ENCODE measurements at places on chromosomes 4 and X.

GRCh38 chrX:13120017-13120416 lies 75.6 kb upstream of the FAM9C start:
- no peak for DNase-seq

GRCh38 chr4:30996841-30997240 lies 276.7 kb downstream of the PCDH7 start:
- DNase-seq = no peak

DNA sequence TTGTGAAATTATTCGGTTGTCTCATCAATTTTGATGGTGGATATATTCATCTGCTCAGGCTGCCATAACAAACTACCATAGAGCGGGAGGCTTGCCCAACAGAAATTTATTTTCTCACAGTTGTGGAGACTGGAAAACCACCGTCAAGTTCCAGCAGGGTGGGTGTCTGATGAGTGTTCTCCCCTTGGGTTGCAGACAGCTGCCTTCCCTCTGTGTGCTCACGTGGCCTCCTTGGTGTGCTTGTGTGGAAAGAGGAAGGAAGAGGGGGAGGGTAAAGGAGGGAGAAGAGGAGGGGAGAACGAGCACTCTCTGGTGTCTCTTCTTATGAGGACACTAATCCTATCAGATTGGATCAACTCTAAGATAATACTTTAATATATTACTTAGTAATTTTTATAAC lies 123.8 kb upstream of the TEX13D start:
- DNase-seq = no peak

GRCh38 chr4:82223715-82224114 lies 150.1 kb downstream of the HNRNPD start:
- no peak for DNase-seq

- DNase-seq = no peak
Measured at GRCh38 chr4:587671-588350, 11.7 kb upstream of the TMEM271 start.

DNA sequence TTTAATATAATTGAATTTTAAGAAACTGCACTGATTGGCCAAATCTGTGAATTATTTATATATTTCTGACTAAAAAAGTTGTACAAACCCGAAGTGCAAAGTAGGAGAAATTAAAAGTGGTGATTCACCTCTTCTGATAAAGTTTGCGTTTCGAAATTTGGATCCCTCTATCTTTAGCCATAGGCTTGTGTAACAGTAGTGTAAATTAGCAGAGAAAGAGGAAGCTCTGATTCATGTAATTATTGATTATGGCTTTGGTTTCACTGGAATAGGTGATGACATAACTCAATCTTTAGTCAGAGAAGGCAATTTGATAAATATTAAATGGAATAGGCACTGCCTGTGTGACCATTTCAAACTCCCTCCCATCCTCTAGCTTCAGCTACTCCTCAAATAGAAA lies 717.8 kb upstream of the PCDH7 start:
- DNase-seq = no peak

GRCh38 chrX:64151911-64152310 lies 53.6 kb downstream of the AMER1 start:
- DNase-seq = no peak

- no peak for DNase-seq
Measured at GRCh38 chrX:65194547-65194946, 218.3 kb upstream of the ZC4H2 start.

- DNase-seq = no peak
Measured at GRCh38 chrX:119090627-119091026, 17.8 kb downstream of the CT47C1 start.

GRCh38 chr4:74632634-74633033 lies 161.7 kb downstream of the BTC start:
- peak; percentile 55 for DNase-seq

- DNase-seq = no peak
Measured at GRCh38 chr4:71841336-71841735, 57.5 kb upstream of the GC start.

GRCh38 chr4:123841447-123842121 lies 445.0 kb downstream of the SPRY1 start:
- DNase-seq = peak; percentile 32

- no peak for DNase-seq
Measured at GRCh38 chrX:128653524-128654060, 601.4 kb upstream of the ACTRT1 start.

DNA sequence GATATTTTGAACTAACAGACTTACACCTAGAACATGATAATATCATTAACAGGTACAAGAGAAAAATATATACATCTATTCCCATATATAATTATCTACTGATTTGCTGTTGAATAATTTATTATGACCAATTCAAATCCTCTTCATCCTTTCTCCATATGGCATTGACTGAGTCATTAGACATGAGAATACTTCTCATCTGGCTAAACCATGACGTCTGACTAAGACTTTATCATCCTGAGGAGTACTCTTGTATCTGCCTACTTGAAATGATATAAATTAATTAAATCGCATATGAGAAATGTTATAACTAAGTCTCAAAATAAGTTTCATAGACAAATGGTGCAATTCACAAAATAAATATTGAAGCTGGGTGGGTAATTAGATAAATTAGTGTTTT lies 67.4 kb downstream of the EMCN start:
- peak; percentile 3 for DNase-seq

DNA sequence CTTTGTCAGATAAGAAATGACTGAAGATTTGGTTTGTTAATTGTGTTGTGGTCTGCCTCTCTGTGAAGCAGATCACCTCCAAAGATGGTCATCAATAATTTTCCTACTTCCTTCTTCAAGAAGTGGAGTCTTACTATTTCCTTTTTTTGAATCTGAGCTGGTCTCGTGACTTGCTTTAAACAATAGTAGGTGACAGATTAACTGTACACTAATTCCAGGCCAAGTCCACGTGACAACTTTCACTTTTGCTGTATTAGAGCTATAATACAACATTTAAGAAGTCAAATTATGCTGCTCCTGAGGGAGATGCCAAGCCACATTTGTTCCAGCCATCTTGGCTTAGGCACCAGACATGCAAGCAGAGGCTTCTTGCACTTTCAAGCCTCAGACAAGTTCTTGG lies 393.8 kb upstream of the GRID2 start:
- DNase-seq = no peak

DNA sequence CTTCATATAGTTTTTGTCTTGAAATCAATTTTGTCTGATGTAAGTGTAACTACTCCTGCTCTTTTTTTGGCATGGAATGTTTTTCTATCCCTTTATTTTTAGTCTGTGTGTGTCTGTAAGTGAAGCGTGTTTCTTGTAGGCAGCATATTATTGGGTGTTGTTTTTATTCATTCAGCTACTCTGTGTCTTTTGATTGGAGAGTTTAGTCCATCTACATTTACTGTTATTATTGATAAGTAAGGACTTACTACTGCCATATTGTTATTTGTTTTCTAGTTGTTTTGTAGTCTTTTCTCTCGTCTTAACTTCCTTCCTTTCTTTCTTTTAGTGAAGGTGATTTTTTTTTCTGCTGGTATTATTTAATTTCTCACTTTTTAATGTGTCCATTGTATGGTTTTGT lies 30.5 kb upstream of the TMLHE start:
- DNase-seq = no peak

- DNase-seq = no peak
Measured at GRCh38 chrX:79159800-79160199, 15.3 kb downstream of the GPR174 start.

DNA sequence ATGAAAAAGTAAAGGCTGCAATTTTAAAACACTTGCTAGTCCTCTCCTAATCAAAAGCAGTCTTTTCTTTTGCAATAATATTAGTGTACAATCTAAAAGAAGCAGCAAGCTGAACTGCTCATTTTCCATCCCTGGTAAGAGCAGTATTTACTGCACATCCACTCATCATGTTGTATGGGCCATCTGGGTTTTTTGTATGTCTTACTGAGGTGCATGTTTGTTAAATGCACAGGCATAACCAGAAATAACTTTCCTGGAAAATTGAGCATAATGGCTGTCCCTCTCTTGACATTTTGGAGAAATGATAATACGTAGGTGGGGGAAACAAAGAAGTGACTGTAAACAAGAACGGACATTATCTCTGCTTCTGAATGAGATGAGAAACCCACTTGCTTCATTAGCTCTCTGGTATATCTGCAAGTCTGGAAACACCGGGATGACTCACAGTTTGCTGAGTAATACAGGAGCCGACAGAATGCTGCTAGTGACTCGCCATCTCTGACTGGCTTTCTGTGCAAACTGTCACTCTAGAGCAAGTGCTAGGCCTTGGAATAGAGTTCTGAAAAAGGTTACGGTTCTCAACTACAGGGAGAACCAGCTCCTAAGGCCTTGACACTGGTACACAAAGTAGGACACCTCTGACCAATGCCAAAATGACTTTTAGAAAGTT lies 85.7 kb upstream of the MTM1 start:
- DNase-seq = peak; percentile 35

- DNase-seq = no peak
Measured at GRCh38 chr4:89847571-89848325, 10.8 kb upstream of the SNCA start.

DNA sequence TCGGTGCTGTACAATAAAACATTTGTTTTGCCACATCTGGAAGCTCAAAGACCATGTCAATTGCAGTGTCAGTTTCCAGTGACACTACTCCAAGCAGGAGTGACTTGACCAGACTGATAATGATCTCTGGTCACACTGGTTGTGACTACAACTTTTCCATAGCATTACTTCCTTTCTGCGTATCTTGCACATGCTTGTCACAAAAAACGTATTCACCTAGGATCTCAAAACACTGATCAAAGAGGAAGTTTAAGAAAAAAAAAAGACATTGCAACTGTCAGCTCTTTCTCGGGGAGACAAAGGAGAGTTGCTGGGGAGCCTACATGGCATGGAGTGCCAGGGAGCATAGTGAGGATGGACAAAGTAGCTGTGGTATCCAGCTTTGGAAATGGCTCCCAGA lies 60.6 kb downstream of the OPHN1 start:
- no peak for DNase-seq
